GM12891 (cell line): ENCODE measurements at places on chromosomes 5 and 9.

DNA sequence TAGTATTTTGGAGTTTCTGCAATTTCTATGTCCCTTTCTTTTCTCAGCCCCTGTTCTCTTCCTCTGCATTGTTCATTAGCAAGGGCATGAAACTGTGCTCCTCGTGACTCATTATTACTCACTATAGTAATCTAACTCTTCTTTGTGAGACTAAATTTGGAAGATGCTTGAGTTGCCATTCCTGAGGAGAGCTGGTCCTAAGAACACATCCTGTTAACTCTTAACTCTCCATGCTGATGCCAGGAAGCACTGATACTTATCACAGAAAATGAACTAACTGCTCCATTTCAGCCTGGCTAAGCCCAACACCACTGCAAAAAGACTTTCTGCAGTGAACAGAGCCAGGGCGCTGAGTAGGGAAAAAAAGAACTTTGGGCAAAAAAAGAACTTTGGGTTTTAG, 10.6 kb upstream of the CSNK1A1 start:
- DNase-seq = no peak

DNA sequence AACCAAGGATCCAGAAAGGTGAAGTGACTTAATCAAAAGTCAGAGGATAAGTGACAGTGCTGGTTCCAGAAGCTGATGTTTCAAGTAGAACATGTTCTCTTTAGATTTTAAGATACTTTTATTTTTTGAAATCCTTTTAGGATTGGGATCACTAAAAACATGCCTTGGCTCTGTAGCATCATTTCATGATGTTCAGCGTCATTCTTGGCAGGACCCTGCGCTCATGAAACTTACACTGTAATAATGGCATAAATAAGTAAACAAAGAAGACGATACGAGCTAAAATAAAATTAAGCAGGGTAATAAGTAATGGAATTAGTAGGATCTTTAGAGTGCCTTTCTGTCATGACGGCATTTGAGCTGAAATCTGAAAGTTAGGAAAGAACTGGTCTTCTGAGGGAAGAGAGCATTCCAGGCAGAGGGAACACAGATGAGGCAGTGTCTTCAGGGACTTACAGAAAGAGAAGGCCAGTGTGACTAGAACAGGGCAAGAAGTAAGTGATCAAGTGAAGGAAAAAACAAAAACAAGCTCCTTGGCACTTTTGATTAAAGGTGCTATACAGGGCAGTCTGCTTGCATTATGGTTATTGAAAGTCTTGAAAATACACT, 19.9 kb downstream of the CTNNA1 start:
- no peak for DNase-seq

GRCh38 chr5:10172247-10172646, 77.4 kb downstream of the ATPSCKMT start:
- DNase-seq = no peak

GRCh38 chr5:109374625-109375024, 35.1 kb downstream of the PJA2 start:
- no peak for DNase-seq

DNA sequence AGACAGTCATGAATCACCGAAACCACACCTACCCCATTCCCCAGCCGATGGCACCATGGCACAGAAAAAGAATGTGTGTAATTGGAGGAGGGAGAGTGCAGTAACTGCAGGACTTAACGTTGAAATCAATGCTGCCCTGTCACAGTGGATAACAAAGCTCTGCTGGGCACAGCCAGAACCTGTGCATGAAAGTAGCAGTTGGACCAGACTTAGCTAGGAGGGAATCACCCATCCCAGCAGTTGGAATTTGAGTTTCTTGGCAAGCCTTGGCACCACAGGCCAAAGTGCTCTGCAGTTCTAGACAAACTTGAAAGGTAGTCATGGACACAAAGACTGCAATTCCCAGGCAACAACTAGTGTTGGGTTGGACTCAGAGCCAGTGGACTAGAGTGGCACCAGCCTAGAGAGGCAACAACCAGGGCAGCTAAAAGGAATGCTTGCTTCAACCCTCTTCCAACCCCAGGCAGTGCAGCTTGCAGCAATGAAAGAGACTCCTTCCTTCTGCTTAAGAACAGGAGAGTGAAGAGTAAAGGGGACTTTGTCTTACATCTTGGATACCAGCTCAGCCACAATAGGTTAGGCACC, 19.1 kb downstream of the TMEM232 start:
- DNase-seq = no peak

GRCh38 chr9:97831843-97832636, 21.0 kb upstream of the FOXE1 start:
- no peak for DNase-seq

- no peak for DNase-seq
Observed at GRCh38 chr9:78001946-78002731, 29.5 kb downstream of the GNAQ start.

DNA sequence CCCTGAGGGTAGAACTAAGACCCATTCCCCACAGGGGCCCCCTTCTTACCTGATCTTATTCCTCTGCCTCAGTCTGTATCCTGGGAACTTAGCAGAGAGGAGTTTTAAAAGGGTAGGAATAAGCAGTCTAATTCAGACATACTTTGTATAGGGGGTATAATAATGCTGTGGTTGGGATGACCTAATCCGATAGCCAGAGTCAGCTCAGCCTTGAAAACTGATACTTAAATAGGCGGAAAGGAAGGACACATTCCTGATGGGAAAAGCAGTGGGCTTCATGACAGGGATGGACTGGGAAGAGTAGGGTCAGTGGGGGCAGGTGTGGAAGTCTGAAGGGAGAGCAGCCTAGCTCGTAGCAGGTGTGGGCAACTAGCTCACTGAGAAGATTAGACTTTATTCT, 52.2 kb upstream of the TESK1 start:
- DNase-seq = no peak

DNA sequence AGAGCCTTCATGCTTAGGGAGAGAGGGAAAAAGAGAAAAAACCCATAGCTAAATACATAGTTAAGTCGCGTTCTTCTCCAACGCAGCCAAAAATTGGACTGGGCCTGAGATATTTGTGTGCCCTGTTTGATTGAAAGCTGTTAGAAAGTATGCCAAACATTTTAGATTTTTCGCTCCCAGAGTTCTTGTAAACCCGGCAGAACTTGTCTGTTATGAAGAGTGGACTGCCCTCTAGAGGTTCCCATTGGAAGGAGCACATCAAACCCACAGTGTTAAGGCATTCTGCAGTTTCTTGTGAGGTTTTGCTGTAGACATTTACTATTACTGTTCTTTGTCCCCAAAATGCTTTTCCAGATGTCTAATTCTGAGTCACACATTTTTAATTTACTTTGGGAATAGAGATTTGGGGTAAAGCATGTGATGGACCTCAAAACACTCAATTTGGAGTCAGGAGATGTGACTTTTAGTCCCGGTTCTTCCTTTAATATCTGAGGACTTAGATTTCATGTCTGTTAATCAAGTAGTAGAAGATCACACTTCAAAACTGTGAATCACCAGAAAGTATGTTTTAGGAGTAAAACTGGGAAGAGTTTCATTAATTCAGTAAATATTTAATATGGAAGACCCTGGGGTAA, 96.6 kb downstream of the PCSK1 start:
- DNase-seq = no peak

- DNase-seq = no peak
Observed at GRCh38 chr5:6183391-6184390, 194.7 kb downstream of the MED10 start.

GRCh38 chr9:88820055-88820454, 171.2 kb upstream of the S1PR3 start:
- DNase-seq = no peak

DNA sequence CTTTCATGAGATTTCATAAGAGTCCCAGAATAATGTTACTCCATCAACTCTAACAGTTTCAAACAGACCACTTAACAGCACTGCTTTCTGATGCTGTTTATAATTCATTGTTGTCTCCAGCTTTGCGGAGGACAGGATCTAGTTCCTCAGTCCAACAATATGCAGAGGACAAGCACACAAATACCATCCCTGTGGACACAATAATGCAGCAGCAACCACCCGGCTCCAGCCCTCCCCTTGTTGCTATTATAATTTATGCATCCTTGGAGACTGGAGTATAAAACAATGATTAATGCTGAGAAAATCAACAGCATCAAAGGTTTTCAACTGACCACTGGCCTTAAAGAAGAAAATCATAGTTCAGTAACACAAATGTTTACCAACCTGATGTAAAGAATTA, 108.3 kb downstream of the DENND1A start:
- no peak for DNase-seq

DNA sequence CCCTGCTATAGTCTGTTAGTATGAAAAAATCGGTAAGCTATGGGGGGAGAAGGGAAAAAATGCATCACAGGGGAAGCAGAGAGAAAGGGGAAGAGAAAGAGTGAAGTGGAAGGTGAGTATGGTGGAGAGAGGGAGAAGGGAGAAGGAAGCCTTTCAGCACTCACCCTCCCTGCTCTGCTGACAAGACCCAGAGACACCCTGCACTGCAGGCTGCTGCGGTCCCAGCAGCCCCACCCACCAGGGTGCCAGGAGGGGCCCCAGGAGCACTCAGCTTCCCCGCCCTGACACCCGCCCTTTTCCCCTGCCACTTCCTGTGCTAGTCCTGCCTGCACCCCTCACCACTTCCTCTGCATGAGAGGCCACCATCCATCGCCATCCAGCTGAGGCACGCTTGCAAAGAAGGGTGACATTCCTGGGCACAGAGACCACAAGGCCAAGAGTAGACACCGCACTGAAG, 12.7 kb downstream of the STK10 start:
- DNase-seq = peak; percentile 70

GRCh38 chr9:36078051-36078450, 41.3 kb downstream of the RECK start:
- no peak for DNase-seq

GRCh38 chr9:35574578-35575122, 30.4 kb upstream of the TESK1 start:
- no peak for DNase-seq
